ENCODE measurements at places on chromosomes 6 and 20.

DNA sequence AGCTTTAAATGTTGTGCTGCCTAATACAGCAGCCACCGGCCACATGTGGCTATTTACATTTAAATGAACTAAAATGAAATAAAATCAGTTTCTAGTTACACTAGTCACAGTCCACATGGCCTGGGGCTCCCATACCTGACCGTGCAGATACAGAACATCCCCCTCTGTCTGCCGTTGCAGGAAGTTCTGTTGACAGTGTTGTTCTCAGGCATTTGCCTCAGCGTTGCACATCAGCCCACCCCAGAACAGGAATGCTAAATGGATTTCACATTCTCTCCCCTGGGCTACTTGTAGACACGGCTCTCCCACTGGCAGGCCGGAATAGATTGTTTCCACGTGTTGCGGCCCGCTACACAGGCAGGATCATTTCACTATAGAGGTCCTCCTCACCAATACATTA lies 26.3 kb downstream of the JAG1 start:
- no peak for DNase-seq

DNA sequence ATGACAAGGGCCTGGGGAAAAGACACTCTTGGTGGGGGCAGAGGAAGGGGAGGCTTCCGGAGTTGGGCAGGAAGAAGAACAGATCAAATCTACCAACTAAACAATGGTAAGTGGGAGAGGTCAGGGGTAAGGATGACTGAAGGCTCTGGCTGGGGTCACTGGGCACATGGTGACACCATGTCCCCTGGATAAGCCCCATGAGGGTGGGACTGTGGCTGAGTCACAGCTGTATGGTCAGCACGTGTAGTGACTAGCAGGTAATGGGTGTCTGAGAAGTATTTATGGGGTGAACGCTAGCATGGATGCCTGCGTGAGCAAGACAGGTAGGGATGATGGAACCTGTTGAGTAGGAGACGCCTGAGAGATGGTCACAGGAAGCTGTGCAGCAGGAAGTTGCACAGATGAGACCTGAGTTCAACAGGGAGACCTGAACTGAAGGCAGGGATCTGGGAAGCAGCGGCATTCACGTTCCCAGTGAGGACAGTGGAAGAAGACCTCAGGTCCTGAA lies 64.5 kb upstream of the SNX9 start:
- DNase-seq: no peak

- DNase-seq: no peak
These were observed 9.4 kb downstream of the CD40 start for GRCh38 chr20:46127396-46128010.

GRCh38 chr20:45037050-45037449 lies 63.9 kb downstream of the KCNS1 start:
- DNase-seq: no peak

DNA sequence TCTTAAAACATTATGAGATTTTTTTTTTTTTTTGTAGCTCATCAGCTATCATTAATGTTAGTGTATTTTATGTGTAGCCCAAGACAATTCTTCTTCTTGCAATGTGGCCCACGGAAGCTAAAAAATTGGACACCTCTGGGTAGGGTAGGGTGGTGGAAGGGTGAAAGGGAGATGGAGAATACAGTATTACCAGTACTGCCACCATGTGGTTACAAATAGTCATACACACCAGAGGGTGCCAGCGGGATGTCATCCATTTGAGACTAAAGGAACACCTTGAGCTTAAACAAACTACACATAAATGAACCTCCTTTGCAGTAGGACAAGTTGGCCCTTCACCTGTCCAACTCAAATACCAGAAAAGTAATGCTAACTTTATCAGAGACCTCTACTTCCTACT lies 601.9 kb downstream of the HTR1B start:
- DNase-seq: peak; percentile 6

DNA sequence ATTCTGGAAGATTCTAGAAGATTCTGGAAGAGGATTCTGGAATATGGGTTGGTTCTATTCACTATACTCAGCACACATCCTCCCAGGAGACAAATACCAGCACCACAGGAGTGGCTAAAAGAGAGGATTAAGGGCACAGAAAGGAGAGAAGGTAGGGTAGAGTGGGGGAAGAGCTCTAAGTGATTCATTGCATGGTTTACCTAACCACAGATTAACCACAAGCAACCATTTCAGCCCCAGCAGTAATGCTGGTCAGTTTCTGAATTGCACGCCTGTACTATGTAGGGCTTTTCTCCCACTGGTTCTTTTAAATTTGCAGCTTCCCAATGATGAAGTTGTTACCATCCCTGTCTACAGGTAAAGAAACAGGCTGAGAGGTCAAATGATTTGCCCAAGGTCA lies 192.7 kb upstream of the PMEPA1 start:
- DNase-seq: peak; percentile 95

GRCh38 chr6:163820171-163820570 lies 405.7 kb downstream of the QKI start:
- DNase-seq: no peak

- DNase-seq: no peak
These were observed 7.9 kb downstream of the RPS6KA2 start for GRCh38 chr6:166618866-166619761.

DNA sequence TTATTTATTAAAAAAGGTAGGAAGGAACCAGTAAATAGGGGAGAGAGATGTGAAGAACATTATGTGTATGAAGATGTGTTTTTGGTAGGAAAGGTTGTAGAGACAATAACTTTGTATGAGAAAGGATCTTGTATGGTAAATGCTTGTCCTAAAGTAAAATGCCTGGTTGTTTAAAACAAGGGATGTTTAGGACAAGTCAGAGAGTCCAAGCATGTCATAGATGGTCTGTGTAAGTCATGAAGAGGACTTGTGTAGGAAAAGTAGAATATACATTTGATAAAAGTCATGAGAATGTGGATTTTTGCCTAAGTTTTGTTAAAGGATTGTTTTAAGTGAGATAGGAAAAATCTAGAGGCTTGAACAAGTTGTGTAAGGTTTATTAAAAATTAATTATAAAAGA lies 325.1 kb downstream of the CDH26 start:
- DNase-seq: no peak

GRCh38 chr20:23917024-23917725 lies 37.6 kb upstream of the CST5 start:
- peak; percentile 51 for DNase-seq

GRCh38 chr20:37356961-37357371 lies 11.0 kb downstream of the SRC start:
- DNase-seq: no peak

- no peak for DNase-seq
These were observed 3.0 kb downstream of the WTAP start for GRCh38 chr6:159730332-159730676.

GRCh38 chr6:36598739-36599318 lies 4.7 kb downstream of the SRSF3 start:
- no peak for DNase-seq

DNA sequence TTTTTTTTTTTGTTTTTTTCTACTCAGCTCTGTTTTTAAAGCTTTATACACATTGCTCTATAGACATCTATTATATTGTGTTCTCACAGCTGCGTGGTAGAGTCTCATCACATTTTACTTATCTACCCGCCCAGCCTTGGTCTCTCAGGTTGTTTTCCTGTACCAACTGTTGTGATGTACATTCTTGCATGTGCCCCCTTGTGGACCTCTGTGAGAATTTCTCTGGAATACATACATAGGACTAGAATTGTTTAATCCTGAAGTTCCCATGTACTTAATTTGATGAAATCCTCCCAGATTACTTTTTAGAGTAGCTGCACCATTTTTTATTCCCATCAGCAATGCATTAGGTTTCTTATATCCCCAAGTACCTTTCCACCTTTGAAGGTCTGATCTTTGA lies 40.4 kb upstream of the TINAG start:
- DNase-seq: peak; percentile 21

DNA sequence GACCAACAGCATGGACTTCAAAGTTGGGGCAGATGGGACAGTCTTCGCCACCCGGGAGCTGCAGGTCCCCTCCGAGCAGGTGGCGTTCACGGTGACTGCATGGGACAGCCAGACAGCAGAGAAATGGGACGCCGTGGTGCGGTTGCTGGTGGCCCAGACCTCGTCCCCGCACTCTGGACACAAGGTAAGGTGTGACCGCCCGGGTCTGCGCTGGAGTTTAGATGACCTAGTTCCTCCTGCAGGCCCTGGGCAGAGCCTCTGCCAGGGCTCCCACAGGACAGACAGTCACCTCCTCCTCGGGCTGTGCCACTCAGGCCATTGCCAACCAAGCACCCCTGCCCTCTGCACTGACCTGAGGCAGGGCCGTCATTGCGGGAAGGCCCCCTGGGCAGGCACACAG lies 322.1 kb downstream of the TAF4 start:
- no peak for DNase-seq

DNA sequence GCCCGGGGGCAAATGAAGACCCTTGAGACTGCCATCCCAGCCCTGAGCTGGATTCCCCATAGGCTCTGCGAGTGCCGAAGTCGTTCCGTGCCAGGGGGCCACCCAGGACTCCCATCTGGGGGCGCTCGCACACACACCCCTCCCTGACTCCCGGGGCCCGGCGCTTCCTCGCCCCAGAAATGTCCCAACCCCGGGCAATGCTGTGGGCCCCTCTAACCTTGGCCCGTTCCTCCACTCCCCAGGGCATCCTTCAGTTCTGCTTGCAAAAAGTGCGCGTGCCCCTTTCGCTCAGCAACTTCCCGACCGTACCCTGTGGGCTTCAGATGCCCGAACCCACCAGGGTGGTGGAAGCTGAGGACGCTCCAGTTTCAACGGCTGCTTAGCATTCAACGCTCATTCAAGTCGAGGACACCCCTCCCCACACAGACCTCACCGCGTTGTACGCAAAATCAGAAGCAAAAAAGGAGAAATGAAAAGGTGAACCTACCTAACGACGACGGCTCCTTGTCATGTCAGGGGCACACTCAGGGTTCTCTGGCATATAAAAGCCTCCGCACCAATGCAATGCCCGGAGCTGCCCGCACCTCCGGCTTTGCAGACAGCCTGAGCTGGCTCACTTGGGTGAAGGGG lies 25.3 kb downstream of the RIPOR2 start:
- DNase-seq: no peak

DNA sequence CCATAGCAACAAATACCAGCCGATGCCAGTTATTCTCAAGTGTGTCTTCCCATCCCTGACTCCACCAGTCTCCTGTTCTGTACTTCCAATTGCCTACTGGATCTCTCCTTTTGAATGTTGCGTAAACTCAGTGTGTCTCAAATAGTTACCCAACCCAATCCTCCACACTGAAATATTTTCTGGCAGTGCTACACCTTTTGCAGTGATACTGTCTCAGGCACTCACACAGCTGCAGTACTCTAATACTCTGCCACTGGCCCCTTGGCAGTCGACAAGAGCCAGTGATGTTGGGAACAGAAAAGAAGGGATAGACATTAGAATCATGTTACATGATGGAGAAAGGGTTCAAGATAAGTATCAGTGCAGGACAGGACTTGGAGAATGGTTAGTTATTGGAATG lies 31.8 kb upstream of the FOXO3 start:
- no peak for DNase-seq

- peak; percentile 18 for DNase-seq
These were observed 9.3 kb downstream of the DUSP15 start for GRCh38 chr20:31861135-31861384.

DNA sequence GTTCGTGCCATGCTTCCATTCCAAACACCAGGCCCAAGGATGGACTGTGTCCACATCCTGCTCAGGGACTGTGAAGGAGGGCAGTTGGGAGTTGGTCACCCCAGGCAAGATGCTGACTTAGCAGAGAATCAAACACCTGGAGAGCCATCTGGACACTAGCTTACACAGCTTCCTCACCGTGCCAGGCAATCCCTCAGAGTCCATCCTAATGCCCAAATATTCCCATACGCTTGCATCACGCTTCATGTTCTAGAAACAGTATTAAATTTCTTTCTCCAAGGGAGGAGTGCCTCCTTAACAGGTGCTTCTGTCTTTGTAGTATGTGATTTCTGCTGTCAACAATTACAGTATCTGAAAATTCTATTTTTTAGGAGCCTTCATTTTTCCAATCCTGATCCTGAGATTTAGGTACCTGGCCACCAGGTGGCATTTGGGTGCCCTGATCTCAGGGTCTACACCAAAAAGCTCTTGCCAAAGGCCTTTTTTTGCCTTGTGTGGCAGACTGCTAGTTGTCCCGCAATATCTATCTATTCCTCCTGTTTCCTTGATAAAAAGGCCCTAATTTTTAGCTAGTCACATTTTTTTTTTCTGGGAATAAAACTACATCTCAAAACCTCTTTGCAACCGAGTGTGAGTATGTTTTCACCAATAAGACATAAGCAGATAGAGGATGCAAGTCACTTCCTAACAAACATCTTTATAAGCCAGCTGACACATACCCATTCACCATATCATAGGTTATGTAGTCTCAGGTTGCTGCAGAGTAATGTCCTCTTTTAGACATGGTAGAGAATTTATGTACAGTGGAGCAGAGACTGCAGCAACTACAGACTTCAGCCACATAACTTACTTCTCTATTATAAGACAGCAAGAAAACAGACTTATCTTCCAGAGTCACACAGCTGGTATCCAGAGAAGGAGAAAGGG lies 85.0 kb downstream of the PREP start:
- DNase-seq: peak; percentile 8

GRCh38 chr6:35493307-35493983 lies 3.4 kb downstream of the TEAD3 start:
- no peak for DNase-seq

GRCh38 chr6:46734867-46735719 lies at the start of gene PLA2G7:
TSS of gene PLA2G7 (minus strand) at chr6:46735375. CDS start at chr6:46722891, 12,484 bp downstream.
- DNase-seq: peak; percentile 45

- no peak for DNase-seq
These were observed 9.9 kb upstream of the ID4 start for GRCh38 chr6:19827247-19827646.

- no peak for DNase-seq
These were observed 233.5 kb downstream of the GMPR start for GRCh38 chr6:16471910-16472297.

- no peak for DNase-seq
These were observed 66.4 kb downstream of the STX11 start for GRCh38 chr6:144216668-144217218.

DNA sequence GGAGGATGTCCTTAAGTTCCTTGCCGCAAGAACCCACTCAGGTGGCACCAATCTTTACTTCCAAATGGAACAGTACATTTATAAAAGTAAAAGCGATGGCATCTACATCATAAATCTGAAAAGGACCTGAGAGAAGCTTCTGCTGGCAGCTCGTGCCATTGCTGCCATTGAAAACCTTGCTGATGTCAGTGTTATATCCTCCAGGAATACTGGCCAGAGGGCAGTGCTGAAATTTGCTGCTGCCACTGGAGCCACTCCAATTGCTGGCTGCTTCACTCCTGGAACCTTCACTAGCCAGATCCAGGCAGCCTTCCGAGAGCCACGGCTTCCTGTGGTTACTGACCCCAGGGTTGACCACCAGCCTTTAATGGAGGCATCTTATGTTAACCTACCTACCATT lies 191.7 kb downstream of the TRIM27 start:
- no peak for DNase-seq

- peak; percentile 46 for DNase-seq
These were observed 586 bp upstream of the HMGA1 start for GRCh38 chr6:34236131-34236442.

GRCh38 chr6:116986819-116987218 lies 109.8 kb downstream of the RFX6 start:
- no peak for DNase-seq

- no peak for DNase-seq
These were observed 17.5 kb downstream of the MRPS18A start for GRCh38 chr6:43669922-43670622.

- no peak for DNase-seq
These were observed 81.7 kb upstream of the TENT5A start for GRCh38 chr6:81834141-81834681.
